ENCODE measurements at places on chromosomes 7 and 10.

- DNase-seq: peak; percentile 16
Observed at GRCh38 chr7:88500131-88500530, 193.4 kb upstream of the STEAP4 start.

GRCh38 chr7:11427686-11428273, 404.2 kb downstream of the THSD7A start:
- DNase-seq: no peak

DNA sequence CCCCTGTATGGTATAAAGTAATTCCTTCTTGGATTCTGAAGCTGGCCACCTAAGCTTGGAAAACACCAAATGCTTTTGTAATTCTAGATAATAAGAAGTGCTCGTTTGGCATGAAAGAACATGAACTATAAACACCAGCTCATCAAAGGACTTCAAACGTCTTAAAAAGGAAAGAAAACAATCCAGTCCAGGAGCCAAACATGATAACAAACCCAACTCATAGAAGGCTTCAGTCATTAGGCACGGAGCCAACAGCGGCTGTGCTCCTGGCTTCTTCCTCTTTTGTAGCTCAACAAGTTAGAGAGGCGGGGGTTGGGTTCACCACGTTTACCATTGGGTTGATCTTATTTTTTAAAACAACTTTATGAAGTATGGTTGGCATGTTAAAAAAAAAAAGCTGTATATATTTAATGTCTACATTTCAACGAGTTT, 56.4 kb upstream of the ECHDC3 start:
- DNase-seq: no peak

DNA sequence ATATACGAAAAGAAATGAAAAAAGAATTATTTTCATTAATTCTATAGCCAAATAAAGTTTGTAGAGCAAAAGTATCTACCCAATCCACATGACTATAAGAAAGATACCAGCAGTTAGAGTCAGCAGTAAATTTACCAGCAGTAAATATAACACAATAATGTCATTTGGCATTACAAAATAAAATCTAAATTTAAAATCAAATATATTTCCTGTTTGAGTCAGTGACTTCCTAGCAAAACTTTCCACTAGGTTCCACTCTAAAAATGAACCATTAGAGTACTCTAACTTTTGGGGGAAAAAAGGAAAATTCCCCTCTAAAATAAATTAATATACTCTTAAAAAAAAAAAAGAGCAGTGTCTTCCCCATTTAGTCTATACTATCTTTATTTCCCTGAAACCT, 144.8 kb downstream of the CPEB3 start:
- DNase-seq: no peak

- no peak for DNase-seq
Observed at GRCh38 chr7:116083796-116084195, 53.2 kb upstream of the TFEC start.
